Natural killer cell (primary cell): ENCODE measurements at places on chromosomes 5 and 9. TPM values are rescaled to one million over a fixed set of nuclear protein-coding genes. Genes with fewer than 3 reads are reported as not detected.

GRCh38 chr9:127912882-127913281, 4.0 kb downstream of the ST6GALNAC4 start:
- no peak for DNase-seq
- H3K27ac ChIP-seq, result no peak overlapping the region
- peaks cover 44% of the 10 kb centered on the region for H3K4me1 ChIP-seq
- H3K27me3 ChIP-seq, result no peaks in the 10 kb centered on the region
- H3K36me3 ChIP-seq, result peaks cover 36% of the 10 kb centered on the region

- no peak overlapping the region for H3K4me3 ChIP-seq
- peak overlapping the region; percentile 45 for H3K27ac ChIP-seq
- no peaks in the 10 kb centered on the region for H3K27me3 ChIP-seq
- peaks cover 49% of the 10 kb centered on the region for H3K36me3 ChIP-seq
- peak; percentile 58 for DNase-seq
These were observed 40.2 kb downstream of the STK10 start for GRCh38 chr5:172147857-172148256.

- H3K36me3 ChIP-seq, result no peaks in the 10 kb centered on the region
- H3K27ac ChIP-seq, result no peak overlapping the region
- no peaks in the 10 kb centered on the region for H3K4me1 ChIP-seq
- no peak for DNase-seq
These were observed 39.2 kb downstream of the OLFM1 start for GRCh38 chr9:135126451-135127187.

DNA sequence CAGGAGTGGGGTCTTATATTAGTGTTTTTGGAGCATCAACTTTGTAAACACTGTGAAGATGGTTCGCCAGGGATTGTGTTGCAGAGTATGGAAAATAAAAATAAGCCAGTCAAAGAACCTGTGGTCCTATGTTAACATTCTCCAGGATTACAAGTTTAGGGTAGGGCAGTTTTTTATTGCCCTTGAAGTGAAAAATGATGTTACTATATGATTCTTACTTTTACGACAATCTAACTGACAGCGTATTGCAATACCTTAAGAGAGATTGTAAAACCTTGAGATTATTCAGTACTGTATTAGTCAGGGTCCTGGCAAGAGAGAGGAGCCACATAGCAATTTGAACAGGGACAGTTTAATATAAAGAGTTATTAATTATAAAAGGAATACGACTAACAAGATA, 144.7 kb upstream of the ZNF608 start:
- no peaks in the 10 kb centered on the region for H3K27me3 ChIP-seq
- no peaks in the 10 kb centered on the region for H3K4me1 ChIP-seq
- no peaks in the 10 kb centered on the region for H3K36me3 ChIP-seq
- no peak overlapping the region for H3K27ac ChIP-seq
- H3K4me3 ChIP-seq, result no peak overlapping the region

DNA sequence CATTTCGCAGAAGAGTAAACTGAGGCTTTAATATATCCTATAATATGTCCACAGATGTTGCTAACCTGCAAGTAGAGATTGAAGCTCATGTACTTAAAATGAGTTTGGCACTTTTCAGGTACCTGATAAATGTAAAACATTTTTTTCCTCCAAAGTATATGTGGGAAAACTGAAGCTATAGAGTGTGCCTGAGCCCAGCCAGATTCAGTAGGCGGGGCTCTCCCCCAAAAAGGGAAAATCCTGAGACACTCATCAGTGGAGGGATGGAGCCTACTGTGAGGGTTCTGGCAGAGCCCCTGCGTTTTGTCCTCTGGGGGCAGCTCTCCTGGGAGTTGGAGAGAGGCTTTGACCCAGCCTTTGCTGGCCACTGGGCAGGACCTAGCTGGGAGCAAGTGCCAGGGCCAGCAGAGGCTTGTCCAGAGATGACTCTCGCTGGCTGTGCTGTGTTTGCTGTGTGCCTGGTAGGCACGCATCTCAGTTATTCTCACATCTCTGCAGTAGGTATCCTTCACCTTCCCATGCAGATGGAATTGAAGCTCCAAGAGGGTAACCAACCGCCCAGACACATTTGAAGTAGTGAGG, 81.1 kb upstream of the SPRY4 start:
- peaks cover 8% of the 10 kb centered on the region for H3K4me1 ChIP-seq
- no peak overlapping the region for H3K4me3 ChIP-seq
- no peak for DNase-seq
- H3K27me3 ChIP-seq, result no peaks in the 10 kb centered on the region
- H3K27ac ChIP-seq, result no peak overlapping the region

GRCh38 chr5:25863811-25864210, 1174.6 kb downstream of the CDH9 start:
- no peak overlapping the region for H3K27ac ChIP-seq
- no peaks in the 10 kb centered on the region for H3K27me3 ChIP-seq
- no peak overlapping the region for H3K4me3 ChIP-seq
- no peaks in the 10 kb centered on the region for H3K4me1 ChIP-seq
- DNase-seq, result no peak
- no peaks in the 10 kb centered on the region for H3K36me3 ChIP-seq

DNA sequence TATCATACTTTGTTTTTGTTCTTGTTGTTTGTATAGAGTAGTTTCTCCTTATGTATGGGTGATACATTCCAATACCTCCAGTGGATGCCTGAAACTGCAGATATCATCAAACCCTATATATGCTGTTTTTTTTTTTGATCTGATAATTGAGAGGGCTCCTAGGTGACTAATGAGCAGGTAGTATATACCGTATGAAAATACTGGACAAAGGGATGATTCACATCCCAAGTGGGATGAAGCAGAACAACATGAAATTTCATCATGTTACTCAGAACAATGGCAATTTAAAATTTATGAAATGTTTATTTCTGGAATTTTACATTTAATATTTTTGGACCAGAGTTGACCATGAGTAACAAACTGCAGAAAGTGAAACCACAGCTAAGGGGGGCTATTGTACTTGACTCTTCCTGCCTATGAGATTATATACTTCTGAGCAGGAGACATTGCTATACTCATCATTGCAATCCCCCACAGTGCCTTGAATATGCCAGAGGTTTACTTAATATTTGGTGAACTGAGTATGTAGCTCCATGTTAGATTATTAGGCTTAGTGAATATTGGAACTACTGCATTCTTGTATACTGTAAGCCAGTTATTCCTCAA, 258.7 kb upstream of the FBXL7 start:
- H3K27me3 ChIP-seq, result no peaks in the 10 kb centered on the region
- no peaks in the 10 kb centered on the region for H3K36me3 ChIP-seq
- no peak for DNase-seq
- H3K27ac ChIP-seq, result no peak overlapping the region
- no peaks in the 10 kb centered on the region for H3K4me1 ChIP-seq

- H3K36me3 ChIP-seq, result no peaks in the 10 kb centered on the region
- H3K27ac ChIP-seq, result no peak overlapping the region
- no peak overlapping the region for H3K4me3 ChIP-seq
- DNase-seq, result no peak
These were observed 29.2 kb upstream of the ECM2 start for GRCh38 chr9:92564982-92565381.

- no peaks in the 10 kb centered on the region for H3K27me3 ChIP-seq
- no peaks in the 10 kb centered on the region for H3K36me3 ChIP-seq
- no peak overlapping the region for H3K27ac ChIP-seq
- no peak overlapping the region for H3K4me3 ChIP-seq
- peaks cover 14% of the 10 kb centered on the region for H3K4me1 ChIP-seq
- no peak for DNase-seq
These were observed 100.4 kb upstream of the C9orf72 start for GRCh38 chr9:27673641-27674040.

DNA sequence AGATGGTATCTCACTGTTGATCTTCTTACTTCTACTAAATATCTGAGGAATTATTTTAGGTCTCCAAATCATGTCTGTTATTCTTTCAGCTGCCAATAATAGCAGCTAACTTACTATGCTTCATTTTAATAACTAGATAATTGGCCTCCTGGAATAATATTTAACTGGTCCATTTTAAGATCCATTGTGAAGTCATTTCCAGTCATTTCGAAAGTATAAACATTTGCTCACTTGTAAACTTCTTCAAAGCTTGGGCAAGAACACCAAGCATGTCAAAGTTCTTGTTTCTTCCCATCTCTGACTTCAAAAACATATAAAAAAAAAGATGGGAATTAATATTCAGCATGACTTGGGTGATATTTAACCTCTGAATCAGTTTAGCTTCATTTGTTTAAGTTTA, 61.4 kb upstream of the MRPS30 start:
- no peak overlapping the region for H3K27ac ChIP-seq
- H3K4me1 ChIP-seq, result no peaks in the 10 kb centered on the region
- no peak for DNase-seq
- H3K27me3 ChIP-seq, result no peaks in the 10 kb centered on the region
- no peak overlapping the region for H3K4me3 ChIP-seq
- H3K36me3 ChIP-seq, result no peaks in the 10 kb centered on the region

- H3K4me3 ChIP-seq, result no peak overlapping the region
- no peaks in the 10 kb centered on the region for H3K4me1 ChIP-seq
- H3K27me3 ChIP-seq, result no peaks in the 10 kb centered on the region
- no peaks in the 10 kb centered on the region for H3K36me3 ChIP-seq
These were observed 552.2 kb upstream of the RIOK2 start for GRCh38 chr5:97735209-97735608.

GRCh38 chr5:6036006-6036405, 342.3 kb downstream of the MED10 start:
- H3K4me1 ChIP-seq, result no peaks in the 10 kb centered on the region
- no peak for DNase-seq
- H3K4me3 ChIP-seq, result no peak overlapping the region
- no peaks in the 10 kb centered on the region for H3K27me3 ChIP-seq

GRCh38 chr9:123776708-123777537, 153.0 kb downstream of the DENND1A start:
- peaks cover 8% of the 10 kb centered on the region for H3K27me3 ChIP-seq
- peaks cover 6% of the 10 kb centered on the region for H3K4me1 ChIP-seq
- no peak overlapping the region for H3K27ac ChIP-seq
- no peaks in the 10 kb centered on the region for H3K36me3 ChIP-seq
- DNase-seq, result no peak

TSSK1B gene
- not detected for total RNA-seq

C5orf63 gene
- total RNA-seq, result 11.7 TPM

SLC45A2 gene
- total RNA-seq, result not detected

GSN gene
- 103 TPM for total RNA-seq

PCDHA5 gene
- not detected for total RNA-seq

HRH2 gene
- total RNA-seq, result 1.4 TPM

INSYN2B gene
- total RNA-seq, result not detected

STXBP1 gene
- total RNA-seq, result 0.97 TPM
